ENCODE measurements at places on chromosomes 3 and 15. TPM values are rescaled to one million over a fixed set of nuclear protein-coding genes. Genes with fewer than 3 reads are reported as not detected.

The PRICKLE2 gene
- 42.1 TPM for total RNA-seq

The CSTA gene
- total RNA-seq = 9.3 TPM

The CRABP1 gene
- 1.9 TPM for total RNA-seq

The TRIM42 gene
- total RNA-seq = not detected

The TATDN2 gene
- 36.3 TPM for total RNA-seq

The RAB5A gene
- 75.9 TPM for total RNA-seq

The ZCWPW2 gene
- total RNA-seq = 1.6 TPM
